ENCODE measurements at places on chromosomes 16 and 17.

DNA sequence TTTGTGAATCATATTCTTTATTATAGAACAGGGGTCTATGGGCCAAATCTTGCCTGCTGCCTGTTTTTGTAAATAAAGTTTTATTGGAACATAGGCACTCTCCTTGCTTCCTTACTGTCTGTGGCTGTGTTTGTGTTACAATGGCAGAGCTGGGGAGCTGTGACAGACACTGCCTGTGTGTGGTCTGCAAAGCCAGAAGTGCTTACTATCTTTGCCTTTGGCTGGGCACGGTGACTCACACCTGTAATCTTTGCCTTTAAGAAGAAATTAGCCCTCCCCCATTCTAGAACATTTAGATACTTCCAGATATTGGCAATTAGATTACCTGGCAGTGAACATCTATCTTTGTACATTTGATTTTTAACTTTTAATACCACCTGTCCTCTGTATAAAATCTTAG lies 308.3 kb downstream of the FOXL1 start:
- no peak for DNase-seq

DNA sequence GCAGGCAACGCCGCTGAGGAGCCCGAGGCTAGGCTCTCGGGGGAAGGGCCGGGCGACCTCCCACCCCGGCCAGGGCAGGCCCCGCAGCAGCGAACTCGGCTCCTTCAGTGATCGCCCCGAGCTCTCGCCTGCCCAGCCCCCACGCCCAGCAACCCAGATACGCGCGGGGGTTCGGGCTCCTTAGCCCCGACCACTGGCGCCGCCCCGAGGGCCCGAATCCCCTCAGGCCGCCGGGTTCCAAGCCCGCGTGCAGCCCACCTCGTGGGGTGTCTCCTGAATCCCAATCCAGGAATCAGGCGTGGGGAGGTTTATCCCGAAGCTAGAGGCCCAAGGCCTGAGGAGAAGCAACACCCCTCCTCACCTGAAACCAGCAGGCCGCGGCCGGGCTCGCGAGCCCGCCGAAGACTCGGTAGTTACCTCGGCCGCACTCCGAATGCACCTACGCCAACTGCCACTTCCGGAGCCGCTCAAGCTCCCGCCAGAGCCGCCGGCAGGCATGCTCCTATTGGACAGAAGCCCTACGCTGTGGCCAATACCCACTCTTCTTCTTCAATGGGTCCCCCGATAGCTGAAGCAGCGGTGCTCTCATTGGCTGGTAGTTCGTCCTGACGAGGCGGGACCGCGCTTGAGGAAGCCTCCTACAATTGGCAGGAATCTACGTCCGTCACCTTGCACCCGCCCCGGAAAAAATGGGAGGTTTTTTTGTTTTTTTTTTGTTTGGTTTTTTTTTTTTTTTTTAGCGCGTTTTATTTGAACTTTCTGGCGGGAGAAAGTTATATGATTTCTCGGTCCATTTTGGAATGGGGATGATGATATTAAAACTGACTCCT lies at the start of gene RFWD3:
Gene RFWD3 (minus strand): TSS at position 453 of the 830 bp plus-strand sequence. CDS start 5,428 bp downstream, outside the sequence.
- peak; percentile 85 for DNase-seq

GRCh38 chr17:27495460-27495859 lies 39.2 kb downstream of the KSR1 start:
- peak; percentile 4 for DNase-seq

- DNase-seq = no peak
These were observed 1.2 kb downstream of the GID4 start for GRCh38 chr17:18040261-18040858.

- peak; percentile 83 for DNase-seq
These were observed 606.4 kb upstream of the SALL1 start for GRCh38 chr16:51757505-51757904.

DNA sequence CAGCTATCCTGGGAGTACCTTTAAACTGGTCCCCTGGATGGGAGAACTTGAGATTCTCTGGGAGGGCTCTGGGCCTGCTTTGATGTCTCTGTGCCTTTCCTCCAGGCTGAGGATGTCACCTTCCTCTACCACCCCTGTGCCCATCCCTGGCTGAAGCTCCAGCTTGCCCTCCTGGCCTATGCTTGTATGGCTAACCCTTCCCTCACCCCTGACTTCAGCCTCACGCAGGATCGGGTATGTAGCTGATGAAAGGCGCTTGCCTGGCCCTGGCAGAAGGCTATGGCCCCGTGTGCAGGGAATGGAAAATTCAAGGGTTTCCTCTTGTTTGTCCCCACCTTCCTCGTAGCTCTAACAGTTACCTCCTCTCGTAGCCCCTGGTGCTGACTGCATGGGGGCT lies 3.0 kb downstream of the TP53I13 start:
- DNase-seq = no peak

GRCh38 chr17:63589646-63590045 lies 11.0 kb upstream of the TACO1 start:
- no peak for DNase-seq

GRCh38 chr17:17527534-17527933 lies 31.3 kb upstream of the RASD1 start:
- DNase-seq = no peak

GRCh38 chr16:14485121-14485551 lies 144.9 kb downstream of the PARN start:
- DNase-seq = no peak

DNA sequence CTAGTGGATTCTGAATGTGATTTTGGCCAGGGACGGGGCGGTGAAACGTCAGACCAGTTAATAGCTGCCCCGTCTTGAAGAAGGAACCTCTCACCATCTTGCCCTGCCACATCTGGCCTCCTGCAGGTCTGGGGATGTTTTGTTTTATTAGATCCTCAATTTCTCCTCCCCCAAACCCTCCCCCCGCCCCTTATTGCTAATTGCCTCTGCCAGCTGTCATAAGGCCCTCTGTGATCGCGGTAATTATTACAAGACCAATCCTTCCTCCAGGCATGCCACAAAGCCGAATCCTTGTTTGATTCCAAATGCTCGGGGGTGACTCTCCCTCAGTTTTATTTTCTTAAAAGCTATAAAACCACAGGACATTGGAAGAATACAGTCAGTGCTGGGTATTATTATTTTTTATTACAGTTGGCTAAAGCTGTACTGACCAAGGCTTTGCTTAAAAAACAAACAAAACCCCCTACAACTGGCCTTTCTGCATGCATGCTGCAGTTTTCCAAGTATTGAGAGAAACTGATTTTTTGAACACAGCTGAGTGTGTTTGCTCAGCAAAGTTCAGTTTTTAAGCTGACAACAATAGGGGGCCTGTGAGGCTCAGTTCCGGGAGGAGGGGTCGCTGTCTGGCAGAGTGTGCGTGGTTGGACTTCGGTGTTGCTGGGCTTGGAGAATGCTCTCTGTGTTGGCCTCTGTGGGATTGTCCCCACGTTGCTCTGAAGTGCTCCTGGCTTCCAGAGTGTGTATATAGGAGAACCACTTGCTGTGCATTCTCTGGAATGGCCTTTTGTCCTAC lies 1.7 kb downstream of the KSR1 start:
- no peak for DNase-seq

DNA sequence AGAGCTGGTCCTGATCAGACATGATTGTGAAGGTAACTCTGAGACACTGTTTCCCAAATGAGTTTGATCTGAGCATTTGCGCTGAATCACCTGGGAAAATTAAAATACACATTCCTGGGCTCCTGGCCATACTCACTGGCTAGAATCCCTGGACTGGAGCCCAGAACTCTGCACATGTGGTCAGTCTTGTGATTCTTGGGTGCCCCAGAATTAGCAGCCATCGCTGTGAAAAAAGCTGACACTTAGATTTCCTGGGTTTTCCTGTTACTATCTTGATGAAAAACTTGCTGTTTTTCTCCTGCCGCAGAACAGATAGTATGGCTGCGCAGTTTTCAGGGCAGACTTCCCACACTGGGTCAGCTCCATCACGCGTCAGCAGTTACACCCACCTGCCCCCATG lies 24.6 kb downstream of the NECAB2 start:
- DNase-seq = no peak

DNA sequence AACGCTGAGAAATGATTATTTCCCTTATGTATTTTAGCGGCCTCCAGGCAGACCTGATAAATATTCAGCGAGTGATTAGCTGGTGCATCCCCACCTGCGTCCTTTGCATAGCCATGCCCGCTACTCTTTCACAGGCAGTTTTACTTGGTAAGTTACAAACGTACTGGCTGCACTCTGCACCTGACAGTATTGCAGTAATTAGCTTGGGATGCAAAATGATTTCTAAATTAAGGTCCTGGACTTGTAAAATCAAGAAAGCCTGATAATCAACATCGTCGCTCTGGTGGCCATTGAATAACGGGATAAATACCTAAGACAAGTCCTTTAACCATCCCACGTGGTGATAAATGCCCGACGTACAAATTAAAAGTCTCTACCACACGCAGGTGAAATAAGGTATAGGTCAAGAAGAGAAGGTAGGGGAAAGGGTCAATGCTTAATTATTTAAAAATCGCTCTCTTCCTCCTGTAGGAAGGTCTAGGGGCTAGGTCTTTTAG lies 998 bp upstream of the PRKCA start:
- DNase-seq = no peak

DNA sequence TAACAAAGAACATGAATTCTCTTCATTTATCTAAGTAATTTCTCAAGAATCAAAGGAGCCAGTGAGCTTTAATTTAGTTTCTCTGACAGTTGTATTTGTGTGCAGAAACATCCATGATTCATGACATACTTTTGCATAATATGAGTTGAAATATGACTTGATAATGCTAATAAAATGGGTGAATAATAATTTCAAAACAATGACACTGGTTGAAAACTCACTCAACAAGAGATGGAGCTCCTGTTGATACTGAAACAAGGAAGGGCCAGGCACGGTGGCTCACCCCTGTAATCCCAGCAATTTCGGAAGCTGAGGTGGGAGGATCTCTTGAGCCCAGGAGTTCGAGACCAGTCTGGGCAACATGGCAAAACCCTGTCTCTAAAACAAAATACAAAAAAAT lies 147.0 kb downstream of the MAP2K6 start:
- no peak for DNase-seq

DNA sequence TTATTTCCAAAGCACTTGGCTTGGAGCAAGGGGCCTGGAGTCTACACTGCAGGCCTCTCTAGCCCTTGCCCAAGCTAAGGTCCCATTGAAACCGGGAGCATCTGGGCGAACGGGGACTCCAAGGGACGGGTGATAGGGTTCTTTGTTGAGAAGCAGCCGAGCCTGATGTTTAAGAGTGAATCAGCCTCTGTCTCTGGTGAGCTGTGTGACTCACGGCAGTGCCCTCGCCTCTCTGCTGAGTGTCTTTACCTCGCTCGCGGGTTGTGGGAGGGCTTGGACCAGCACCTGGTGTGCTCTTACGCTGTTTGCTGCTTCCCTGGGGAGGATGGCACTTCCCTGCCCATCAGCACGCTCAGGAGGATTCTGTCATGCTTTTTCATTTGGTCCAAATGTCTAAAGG lies 1.3 kb downstream of the HGS start:
- no peak for DNase-seq

DNA sequence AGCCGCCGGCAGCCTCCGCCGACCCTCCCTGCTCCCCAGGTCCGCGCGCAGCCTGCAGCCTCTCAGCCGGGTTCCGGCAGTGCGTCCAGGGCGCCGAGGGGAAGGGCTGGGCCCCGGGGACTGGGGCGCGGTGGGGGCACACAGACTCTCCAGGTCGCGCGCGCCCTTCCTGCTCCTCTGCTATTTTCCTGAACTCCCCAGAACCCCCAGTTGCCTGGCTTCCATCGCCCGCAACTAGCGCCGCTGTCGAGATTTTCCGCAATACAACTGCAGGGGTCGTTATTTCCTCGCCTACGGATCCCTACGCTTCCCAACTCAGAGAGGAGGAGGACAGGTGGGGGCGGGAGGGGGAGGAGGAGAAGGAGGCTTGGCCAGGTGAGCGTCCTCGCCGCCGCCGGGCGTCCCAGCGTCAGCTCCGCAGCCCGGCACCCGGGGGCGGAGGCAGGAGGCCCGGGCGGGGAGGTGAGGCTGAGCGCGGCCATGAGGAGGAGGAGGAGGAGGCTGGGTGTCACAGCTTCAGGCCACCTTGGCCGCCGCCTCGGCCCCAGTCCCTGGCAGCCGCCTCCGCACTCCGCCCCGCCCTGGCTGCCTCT lies at the start of gene CA10:
Gene CA10 (minus strand): TSS at position 265 of the 593 bp plus-strand sequence.
- no peak for DNase-seq

DNA sequence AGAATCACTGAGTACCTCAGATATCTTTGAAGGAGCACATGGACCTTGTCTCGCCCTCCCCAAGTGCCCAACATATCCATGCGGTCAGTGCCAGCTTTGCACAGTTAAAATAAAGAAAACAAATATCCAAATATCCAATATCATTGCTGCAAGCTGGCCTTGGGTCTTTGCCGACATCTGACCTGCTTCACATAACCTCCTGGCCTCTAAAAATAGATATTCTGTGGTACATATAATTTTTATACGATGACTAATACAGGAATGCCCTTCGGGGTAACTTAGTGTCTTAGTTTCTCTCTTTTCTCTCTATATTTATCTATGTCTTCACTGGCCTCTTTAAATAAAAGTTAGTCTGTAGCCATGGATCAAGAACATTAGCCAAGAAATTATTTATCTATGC lies 67.8 kb downstream of the MAF start:
- no peak for DNase-seq

GRCh38 chr17:66455060-66455459 lies 152.6 kb downstream of the PRKCA start:
- peak; percentile 60 for DNase-seq

- DNase-seq = no peak
These were observed 22.9 kb downstream of the PRR11 start for GRCh38 chr17:59178266-59178985.

GRCh38 chr17:43349142-43349541 lies 49.7 kb upstream of the ARL4D start:
- no peak for DNase-seq

- no peak for DNase-seq
These were observed 457.4 kb downstream of the SLC39A11 start for GRCh38 chr17:72635034-72635635.

GRCh38 chr17:47733674-47734410 lies 806 bp downstream of the TBX21 start:
- DNase-seq = peak; percentile 17

GRCh38 chr16:20610211-20610891 lies 34.2 kb upstream of the ACSM2B start:
- DNase-seq = peak; percentile 93

GRCh38 chr16:50121721-50122445 lies 31.2 kb upstream of the TENT4B start:
- DNase-seq = peak; percentile 8

GRCh38 chr16:56288019-56288418 lies 96.7 kb downstream of the GNAO1 start:
- no peak for DNase-seq

GRCh38 chr17:46841561-46842379 lies 9.6 kb upstream of the WNT9B start:
- DNase-seq = no peak

- no peak for DNase-seq
These were observed 794 bp downstream of the TMEM235 start for GRCh38 chr17:78231991-78232858.

GRCh38 chr16:56421313-56421712 lies 4.0 kb downstream of the AMFR start:
- DNase-seq = no peak

All from DMS79 (cell line).